ENCODE measurements at places on chromosomes 7 and 10.

GRCh38 chr7:70738151-70738885 lies 393.6 kb upstream of the GALNT17 start:
- no peak for DNase-seq

DNA sequence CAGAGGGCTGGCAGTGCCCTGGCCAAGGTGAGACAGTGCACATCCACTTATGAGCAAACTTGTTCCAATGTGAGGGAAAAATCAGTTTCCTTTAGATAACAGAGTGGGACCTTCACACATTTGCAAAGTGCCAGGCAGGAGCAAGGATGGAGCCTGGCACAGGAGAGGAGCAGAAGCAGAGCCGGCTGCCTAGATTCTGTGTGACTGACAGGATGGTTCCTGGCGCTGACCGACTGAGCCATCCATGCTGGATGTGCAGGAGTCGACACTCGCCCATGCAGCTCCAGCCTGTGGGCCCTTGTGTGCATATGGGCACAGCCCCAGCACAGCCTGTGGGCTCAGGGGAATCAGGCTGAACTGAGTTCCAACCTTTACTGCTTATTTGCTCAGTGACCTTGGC lies 346.5 kb downstream of the GRID1 start:
- DNase-seq, result no peak

DNA sequence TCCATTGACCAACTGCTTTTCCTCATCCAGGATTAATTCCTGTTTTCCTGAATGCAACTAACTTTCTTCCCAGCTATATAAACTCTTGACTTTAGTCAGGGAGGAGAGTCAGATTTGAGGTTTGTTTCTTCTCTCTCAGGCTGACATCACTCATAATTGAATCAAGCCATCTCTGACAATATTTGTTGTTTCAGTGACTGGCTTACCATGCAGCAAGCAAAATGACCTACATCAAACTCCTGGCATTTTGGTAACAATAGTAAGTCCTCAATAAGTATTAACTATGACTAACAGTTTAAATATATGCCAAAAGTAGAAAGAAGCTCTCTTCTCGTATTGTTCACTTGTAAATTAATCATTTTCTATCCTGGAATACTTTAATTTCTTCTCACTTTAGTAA lies 625.7 kb upstream of the KCND2 start:
- no peak for DNase-seq

GRCh38 chr10:30973737-30974136 lies 57.9 kb downstream of the ZNF438 start:
- DNase-seq, result no peak

DNA sequence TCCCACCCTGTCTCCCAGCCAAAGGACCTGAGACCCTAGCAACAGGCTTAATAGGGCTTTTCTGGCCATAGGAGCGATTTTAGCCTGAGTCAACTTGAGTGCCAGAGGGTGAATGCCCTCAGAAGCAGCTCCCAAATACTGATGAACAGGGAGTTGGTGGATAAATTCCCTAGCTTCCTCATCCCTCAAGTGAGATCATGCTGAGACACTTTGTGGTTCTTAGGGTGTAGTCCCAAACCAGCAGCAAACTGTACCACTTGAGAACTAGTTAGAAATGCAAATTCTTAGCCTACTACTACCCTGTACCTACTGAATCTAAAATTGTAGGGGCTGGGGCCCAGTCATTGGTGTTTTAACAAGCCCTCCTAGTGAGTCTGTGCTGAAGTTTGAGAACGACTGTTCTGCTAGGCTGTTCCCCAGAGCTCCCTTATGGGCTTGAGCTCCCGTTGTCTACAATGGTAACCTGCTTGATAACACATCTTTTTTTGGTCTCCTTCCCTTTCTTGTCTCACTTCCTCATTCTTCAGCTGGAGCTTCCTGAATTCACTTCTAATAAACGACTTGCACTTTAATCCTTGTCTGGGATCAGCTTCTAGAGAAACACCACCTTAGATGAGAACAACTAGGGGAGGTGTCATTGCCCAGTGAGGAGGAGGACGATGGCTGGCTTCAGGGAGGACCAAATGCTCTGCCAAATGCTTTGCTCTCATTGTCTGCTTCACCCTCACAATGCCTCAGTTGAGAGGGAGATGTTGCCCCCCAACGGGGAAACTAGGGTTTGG lies 18.2 kb upstream of the CDH23 start:
- no peak for DNase-seq

- no peak for DNase-seq
These were observed 668.5 kb upstream of the AUTS2 start for GRCh38 chr7:68929781-68930261.

GRCh38 chr7:47185839-47186238 lies 396.1 kb downstream of the TNS3 start:
- DNase-seq, result no peak

- no peak for DNase-seq
These were observed 25.2 kb downstream of the IRF5 start for GRCh38 chr7:128962899-128963298.
